ENCODE measurements at places on chromosomes 12 and 14.

DNA sequence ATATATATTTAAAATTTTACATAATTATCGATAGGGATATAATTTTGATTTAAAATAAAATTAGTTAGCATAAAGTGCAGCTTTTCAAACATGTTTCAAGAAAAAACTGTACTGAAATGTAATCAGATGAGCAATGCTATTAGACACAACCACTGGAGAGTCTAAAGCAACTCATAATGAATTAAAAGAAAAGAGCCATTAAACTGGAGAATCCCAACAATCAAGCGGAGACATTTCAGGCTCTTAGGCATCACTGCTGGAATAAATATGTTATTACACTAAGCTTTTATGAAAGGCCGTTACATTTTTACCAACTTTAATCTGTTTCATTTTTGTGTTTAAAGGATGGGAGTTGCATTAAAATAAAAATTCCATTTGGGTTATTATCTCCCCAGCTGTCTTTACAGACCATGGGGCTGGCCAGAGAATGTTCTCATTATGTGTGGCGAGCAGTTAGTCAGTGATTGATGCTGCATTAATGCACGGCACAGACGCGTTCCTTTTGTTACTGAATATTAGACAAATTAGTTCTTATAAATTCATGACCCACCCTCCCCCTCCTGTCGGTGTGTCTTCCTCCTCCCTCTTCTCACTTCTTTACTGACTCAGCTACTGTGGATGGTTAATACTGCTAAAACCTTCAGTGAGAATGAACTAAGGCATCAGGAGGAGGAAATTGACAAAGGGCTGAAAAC lies 156.8 kb downstream of the PDZRN4 start:
- DNase-seq, result no peak

DNA sequence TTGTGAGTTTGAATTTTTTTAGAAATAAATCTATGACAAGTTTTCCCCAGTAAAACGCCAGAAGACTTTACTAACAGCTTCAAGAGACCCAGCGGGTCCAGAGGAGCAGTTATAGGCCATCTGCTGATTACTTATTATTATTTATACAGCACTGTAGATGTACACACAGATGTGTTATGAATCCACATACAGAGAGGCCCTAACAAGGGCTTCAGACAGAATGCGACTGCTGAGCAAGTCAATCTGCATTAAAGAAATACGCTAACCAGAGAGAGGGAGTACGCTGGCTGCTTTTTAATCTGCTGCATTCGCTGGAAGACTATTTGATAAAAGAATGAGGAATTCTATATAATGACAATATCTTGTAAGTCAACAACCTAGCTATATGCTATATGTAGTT lies 32.5 kb downstream of the ATF7 start:
- DNase-seq, result no peak

GRCh38 chr14:102517392-102518062 lies 8.0 kb upstream of the ANKRD9 start:
- no peak for DNase-seq

DNA sequence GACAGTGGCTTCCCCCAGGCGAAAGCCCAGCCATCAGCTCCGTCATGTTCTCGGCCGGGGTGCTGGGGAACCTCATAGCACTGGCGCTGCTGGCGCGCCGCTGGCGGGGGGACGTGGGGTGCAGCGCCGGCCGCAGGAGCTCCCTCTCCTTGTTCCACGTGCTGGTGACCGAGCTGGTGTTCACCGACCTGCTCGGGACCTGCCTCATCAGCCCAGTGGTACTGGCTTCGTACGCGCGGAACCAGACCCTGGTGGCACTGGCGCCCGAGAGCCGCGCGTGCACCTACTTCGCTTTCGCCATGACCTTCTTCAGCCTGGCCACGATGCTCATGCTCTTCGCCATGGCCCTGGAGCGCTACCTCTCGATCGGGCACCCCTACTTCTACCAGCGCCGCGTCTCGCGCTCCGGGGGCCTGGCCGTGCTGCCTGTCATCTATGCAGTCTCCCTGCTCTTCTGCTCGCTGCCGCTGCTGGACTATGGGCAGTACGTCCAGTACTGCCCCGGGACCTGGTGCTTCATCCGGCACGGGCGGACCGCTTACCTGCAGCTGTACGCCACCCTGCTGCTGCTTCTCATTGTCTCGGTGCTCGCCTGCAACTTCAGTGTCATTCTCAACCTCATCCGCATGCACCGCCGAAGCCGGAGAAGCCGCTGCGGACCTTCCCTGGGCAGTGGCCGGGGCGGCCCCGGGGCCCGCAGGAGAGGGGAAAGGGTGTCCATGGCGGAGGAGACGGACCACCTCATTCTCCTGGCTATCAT lies 663 bp downstream of the PTGER2 start:
- no peak for DNase-seq

- no peak for DNase-seq
These were observed 454.2 kb downstream of the DPF3 start for GRCh38 chr14:72439707-72440106.
